ENCODE measurements at places on chromosomes 12 and 14. TPM values are rescaled to one million over a fixed set of nuclear protein-coding genes. Genes with fewer than 3 reads are reported as not detected.

DNA sequence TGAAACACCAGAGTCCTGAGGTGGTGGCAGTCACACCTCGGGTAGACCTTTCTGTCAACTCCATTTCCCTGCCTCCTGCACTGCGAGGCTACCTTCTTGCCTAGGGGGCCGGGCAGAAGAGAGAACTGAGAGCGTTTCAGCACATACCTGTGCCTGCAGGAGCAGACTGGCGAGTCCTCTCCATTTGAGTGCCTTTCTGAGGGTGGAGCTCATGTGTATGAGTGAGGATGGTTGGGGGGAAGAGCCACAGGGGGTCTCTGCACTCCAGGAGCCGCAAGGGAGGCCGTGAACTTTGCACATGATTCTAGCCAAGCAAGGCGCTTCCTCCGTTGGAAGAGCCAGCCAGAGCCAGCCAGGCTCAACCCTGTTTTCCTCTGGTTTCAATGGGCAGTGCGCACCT, 31.0 kb upstream of the CCND2 start:
- no peaks in the 10 kb centered on the region for H3K36me3 ChIP-seq
- peaks cover 14% of the 10 kb centered on the region for H3K4me1 ChIP-seq
- H3K4me3 ChIP-seq = no peak overlapping the region
- peaks cover 6% of the 10 kb centered on the region for H3K27me3 ChIP-seq

GRCh38 chr12:130667421-130667960, 48.6 kb downstream of the RIMBP2 start:
- H3K27me3 ChIP-seq = no peaks in the 10 kb centered on the region
- H3K4me3 ChIP-seq = no peak overlapping the region
- DNase-seq = no peak
- no peak overlapping the region for H3K27ac ChIP-seq
- no peaks in the 10 kb centered on the region for H3K4me1 ChIP-seq
- peaks cover 1% of the 10 kb centered on the region for H3K36me3 ChIP-seq

Gene AHNAK2
- total RNA-seq = 0.10 TPM

Gene FGF23
- not detected for total RNA-seq

Gene TPPP2
- not detected for total RNA-seq

DNA sequence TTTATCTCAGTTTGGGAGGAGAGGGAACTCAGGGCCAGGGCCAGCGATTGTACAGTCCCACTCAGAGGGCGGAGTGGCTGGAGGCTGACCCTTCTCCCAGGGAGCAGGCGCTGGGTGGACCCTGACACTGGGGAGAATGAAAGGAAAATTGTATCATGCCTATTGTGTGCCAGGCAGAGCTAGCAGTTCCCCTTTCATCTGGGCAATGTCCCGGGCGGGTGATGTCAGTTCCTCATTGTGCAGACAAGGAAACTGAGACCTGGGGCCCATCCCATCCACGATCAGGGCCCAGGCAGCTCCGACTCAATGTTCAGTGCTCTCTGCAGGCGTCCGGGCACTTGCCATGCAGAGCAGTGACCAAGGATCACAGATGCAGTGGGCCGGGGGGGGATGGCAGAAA, 101.9 kb upstream of the RTL1 start:
- no peaks in the 10 kb centered on the region for H3K36me3 ChIP-seq
- no peak overlapping the region for H3K4me3 ChIP-seq
- H3K27ac ChIP-seq = no peak overlapping the region
- no peak for DNase-seq

DNA sequence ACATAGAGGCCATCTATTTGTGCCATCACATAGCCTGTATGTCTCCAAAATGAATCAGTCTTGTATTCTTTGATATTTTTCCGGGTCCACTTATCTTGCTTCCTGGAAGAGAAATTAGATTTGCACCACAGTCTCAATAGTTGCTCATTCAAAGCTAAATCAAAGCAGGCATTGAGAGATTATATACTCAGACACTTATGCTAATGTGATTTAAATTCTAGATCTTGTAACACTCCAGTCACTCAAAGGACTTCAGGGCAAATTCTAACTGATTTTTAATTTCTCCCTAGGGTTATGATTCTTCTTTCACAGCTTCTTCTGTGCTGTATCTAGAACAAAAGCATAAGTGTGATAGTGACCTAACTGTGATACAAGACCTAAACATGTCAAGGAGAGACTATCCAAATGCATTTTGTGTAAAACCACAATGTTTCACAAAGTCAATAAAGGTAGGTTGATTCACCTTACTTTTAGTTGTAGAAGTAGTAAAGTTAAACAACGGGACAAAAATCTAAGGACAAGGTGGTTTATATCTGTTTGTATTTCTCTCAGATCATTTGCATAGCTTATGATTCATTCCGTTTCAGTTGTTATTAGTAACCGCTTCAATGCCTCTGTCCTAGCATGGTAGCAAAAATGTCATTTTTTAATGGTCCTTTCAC, 26.8 kb downstream of the PLBD1 start:
- DNase-seq = no peak
- H3K36me3 ChIP-seq = no peaks in the 10 kb centered on the region
- no peaks in the 10 kb centered on the region for H3K4me1 ChIP-seq
- no peak overlapping the region for H3K4me3 ChIP-seq
- no peak overlapping the region for H3K27ac ChIP-seq

DNA sequence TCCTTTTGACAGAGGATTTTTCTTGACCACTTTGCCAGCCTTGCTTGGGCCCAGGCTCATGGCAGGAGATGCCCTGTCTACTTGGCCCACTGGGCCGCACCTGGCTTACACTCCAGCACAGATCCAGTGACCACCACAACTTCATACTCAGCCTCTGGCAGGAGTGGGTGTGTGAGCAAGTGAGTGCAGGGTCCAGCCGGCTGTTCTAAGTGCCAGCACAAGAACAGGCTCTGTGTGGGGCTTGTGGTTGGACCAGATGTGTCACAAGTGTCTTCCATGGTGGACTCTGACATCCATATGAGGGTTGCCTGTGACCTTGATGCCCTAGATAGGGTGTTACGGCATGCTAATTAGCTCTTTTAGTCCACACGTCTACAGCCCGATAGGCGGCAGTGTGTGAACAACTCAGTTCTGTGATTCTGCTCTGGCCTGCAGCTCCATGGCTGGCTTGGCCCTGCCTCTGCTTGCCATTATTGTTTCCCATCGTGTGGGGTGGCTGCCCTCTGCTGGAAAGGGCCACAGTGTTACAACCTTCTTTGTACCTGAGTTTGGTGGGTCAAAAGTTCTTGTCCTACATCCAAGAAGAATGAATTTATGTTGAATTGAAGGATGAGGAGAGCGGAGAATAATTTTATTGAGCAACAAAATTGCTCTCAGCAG, 1089.1 kb downstream of the SLC6A15 start:
- no peaks in the 10 kb centered on the region for H3K4me1 ChIP-seq
- peak; percentile 52 for DNase-seq
- no peak overlapping the region for H3K4me3 ChIP-seq
- H3K27ac ChIP-seq = no peak overlapping the region
- H3K36me3 ChIP-seq = no peaks in the 10 kb centered on the region

Gene ACOT4
- 1.7 TPM for total RNA-seq

DNA sequence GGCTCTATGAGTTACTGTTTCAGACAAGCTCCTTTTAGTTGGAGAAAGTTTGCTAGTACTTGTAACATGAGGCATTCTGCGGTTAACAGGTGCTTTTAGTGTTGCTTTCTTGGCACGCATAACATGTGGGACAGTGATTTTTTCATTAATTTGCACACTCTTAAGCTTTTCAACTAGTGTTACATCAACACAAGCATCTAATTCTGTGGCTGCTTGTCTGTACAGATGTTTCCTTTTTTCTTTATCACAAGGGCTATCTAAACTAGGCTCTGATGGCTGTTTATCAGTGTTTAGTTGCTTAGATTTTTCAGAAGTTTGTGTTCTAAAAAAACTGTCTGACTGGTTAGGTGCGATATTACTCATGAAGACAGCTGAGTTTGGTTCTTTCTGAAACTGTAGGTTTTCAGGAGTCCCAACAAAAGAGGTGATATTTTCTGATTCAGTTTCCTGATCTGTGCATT, 120.1 kb downstream of the RALGAPA1 start:
- H3K27ac ChIP-seq = peak overlapping the region; percentile 60
- no peak for DNase-seq
- H3K4me3 ChIP-seq = no peak overlapping the region
- no peaks in the 10 kb centered on the region for H3K27me3 ChIP-seq

GRCh38 chr14:68607867-68608573, 184.8 kb downstream of the ZFP36L1 start:
- no peak overlapping the region for H3K27ac ChIP-seq
- DNase-seq = no peak
- peaks cover 2% of the 10 kb centered on the region for H3K36me3 ChIP-seq
- H3K27me3 ChIP-seq = no peaks in the 10 kb centered on the region
- H3K4me3 ChIP-seq = no peak overlapping the region

GRCh38 chr14:50303744-50304471, 8.1 kb downstream of the L2HGDH start:
- H3K4me1 ChIP-seq = peaks cover 3% of the 10 kb centered on the region
- no peak overlapping the region for H3K27ac ChIP-seq
- H3K4me3 ChIP-seq = no peak overlapping the region
- no peak for DNase-seq

DNA sequence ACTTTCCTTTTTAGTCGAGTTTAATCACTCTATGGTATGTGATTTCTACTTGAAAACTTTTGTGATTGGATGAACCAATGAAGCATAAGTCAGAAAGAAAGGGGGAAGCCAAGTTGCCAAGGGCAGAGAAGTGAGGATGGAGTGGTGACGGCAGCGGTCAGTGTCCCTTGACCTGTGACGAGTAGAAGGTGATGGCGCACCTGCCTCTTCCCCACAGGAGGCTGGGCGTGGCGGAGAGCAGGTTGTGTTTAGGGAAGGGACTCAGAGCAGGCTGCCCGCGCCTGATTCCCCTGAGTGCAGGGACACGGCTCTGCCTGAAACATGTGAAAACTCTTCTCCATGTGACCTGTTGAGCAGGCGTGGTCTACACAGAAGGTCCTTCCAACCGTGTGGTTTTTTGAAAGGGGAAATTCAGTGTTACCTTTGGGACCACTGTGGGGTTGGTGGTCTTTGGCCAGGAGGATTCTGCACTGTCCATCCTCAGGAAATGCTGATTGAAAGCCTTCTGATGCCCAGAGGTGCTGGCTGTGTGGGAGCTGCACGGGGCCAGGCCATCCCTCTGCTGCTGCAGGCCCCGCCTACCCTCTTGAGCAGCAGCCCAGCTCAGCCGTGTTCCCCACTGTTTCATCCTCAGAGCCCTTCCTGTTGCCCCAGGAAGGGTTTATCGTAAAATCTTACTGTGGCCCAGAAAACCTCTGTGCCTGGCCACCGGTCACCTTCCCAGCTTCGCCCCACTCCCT, 23.5 kb upstream of the AMN start:
- H3K4me1 ChIP-seq = peaks cover 32% of the 10 kb centered on the region
- no peak for DNase-seq
- peak overlapping the region; percentile 76 for H3K27ac ChIP-seq
- H3K27me3 ChIP-seq = no peaks in the 10 kb centered on the region

- DNase-seq = no peak
- no peak overlapping the region for H3K27ac ChIP-seq
- peaks cover 49% of the 10 kb centered on the region for H3K4me1 ChIP-seq
Measured at GRCh38 chr12:24952389-24952788, 3.5 kb upstream of the BCAT1 start.

Gene ETV6
- 48.1 TPM for total RNA-seq

Gene HOTAIR
- not detected for total RNA-seq

- H3K36me3 ChIP-seq = peaks cover 41% of the 10 kb centered on the region
- no peaks in the 10 kb centered on the region for H3K27me3 ChIP-seq
- H3K27ac ChIP-seq = peak overlapping the region; percentile 98
- peaks cover 37% of the 10 kb centered on the region for H3K4me1 ChIP-seq
- peak overlapping the region; percentile 97 for H3K4me3 ChIP-seq
Measured at GRCh38 chr12:14768823-14769405, 34.4 kb downstream of the WBP11 start.

GRCh38 chr12:6830286-6830890, 2.2 kb downstream of the P3H3 start:
- H3K4me3 ChIP-seq = no peak overlapping the region
- peaks cover 9% of the 10 kb centered on the region for H3K27me3 ChIP-seq
- DNase-seq = no peak
- H3K4me1 ChIP-seq = peaks cover 16% of the 10 kb centered on the region
- no peak overlapping the region for H3K27ac ChIP-seq

Gene RASSF9
- total RNA-seq = not detected

Gene DPY19L2
- total RNA-seq = 0.91 TPM

DNA sequence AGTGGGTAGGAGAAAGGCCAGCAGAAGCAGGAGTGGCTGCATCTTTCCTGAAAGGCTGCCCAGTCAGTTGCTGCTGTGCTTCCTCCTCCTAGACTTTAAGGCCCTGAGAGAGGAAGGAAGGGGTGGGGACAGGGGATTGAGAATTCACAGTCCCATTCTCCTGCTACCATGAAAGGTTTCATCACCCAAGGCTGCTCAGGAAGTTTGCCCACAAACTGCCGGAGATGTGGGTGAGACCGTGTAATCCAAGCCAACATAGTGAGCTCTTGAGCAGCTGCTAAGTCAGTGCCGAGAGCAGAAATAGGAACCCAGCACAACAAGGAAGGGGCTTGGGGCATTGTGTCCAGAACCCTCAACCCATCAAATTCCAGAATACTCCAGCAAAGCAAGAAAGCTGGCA, at the start of gene CTSG:
CTSG (minus strand) TSS at position 69 of the 400 bp plus-strand sequence; CDS start at position 42, 27 bp downstream.
- H3K4me3 ChIP-seq = no peak within 1 kb of the TSS
- H3K27me3 ChIP-seq = no peaks in the 10 kb centered on the region
- no peak within 1 kb of the TSS for H3K27ac ChIP-seq
- no peaks in the 10 kb centered on the region for H3K36me3 ChIP-seq

DNA sequence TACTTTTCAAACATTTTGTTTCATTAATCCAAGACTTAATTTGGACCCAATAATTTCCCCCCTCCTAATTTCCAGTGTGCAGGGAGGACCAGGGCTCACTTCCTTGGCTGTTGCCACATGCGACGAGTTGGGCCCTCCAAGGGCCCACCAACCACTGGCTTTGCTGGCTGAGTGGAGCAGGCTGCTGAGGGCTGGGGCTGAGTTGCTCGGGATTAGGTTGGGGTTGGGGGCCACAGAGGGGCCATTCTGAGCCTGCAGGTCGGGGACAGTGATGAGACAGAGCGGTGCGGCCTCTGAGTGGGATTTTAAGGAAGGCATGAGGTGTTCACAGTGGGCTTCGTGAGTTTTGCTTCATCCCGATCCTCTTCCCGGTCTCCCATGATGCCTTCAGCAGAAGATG, 6.1 kb upstream of the TRAF3 start:
- no peaks in the 10 kb centered on the region for H3K27me3 ChIP-seq
- H3K27ac ChIP-seq = no peak overlapping the region
- H3K4me3 ChIP-seq = no peak overlapping the region
- no peak for DNase-seq
- peaks cover 25% of the 10 kb centered on the region for H3K4me1 ChIP-seq
- H3K36me3 ChIP-seq = no peaks in the 10 kb centered on the region

Gene PCED1B
- total RNA-seq = 143 TPM

Gene VWF
- not detected for total RNA-seq
